NCI-H2029 (cell line): ENCODE measurements at places on chromosomes 1 and 21.
A peak's percentile ranks its signal among the peaks of the same experiment; 100 is the strongest.

DNA sequence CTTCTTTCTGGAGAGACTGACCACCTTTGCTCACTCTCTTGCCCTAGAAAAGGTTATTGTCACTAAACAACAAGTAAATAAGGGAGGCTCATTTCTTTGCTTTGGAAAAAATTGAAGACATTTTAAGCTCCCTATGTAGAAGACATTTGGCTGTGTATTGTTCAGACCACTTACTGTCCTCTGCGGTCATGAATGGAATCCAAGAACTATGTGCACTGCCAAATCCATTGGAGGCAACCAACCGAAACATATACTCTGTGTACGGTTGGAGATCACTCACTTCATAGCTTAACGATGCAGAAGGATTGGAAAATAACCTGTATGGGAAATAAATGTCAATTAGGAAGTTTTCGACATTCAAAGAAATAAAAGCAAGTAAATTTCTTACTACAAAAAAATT is 332.8 kb downstream of the KCTD3 start:
- no peak for DNase-seq

DNA sequence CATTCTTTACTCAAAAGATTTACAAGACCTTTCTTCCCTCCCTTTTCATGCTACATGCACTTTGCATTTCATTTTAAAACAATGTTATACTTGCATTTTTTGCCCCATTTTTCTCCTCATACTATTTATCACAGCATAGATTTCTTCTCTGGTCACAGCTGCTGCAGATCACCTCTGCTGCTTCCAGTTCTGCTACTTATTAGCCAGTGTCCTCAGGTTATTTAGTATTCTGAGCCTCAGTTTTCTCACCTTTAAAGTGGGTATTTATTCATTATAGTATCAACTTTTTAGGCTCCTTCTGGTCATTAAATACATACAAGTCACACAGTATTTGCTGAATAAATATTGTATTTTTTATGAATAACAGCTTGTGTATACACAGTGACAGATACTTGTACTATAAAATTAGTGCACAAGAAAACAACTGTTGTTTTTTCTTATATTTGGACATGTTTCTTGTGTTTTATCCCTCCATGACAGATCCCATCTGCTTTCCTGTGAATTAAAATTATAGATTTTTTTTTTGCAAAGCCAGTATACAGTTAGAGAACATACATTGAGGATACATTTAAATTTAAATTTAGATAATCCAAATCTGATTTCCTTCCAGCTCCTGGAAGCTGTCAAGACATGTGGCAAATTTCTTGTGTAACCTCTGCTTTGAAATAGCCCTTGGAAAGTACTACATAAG is 85.3 kb upstream of the BCL10 start:
- DNase-seq: no peak

DNA sequence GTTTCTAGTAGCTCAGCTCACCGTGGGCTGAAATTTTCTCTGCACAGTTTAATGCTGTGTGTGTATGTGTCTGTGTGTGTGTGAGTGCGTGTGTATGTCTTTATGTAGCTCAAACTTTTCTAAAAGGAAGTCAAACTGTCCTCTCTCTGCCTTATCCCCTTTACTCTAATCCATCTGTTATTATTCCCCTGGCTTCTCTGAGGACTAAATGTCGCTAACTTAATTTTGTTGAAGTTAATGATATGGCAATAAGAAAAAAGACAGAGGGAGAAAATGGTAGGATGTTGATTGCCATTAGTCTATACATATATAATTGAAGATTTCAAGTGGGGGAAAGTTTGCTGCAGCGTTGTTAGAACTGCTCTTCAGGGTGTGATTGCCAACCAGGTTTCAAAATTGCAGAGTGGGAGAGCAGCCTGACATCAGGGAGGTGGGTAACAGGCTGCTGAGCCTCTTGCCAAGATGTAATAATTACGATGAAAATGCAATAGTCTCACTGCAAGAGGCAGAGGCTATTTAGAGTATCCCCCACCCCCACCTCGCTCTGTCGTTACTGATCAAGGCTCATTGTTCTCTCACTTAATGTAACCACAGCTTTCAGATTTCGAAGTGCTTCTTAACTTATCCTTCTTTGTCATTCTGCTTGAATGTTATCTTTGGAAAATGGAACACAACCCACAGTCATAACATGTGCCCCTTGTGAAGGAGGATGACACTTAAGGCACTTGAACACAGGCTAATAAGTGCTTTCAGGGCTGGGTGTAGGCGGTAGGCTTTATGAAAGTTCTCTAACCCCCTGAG is 559.0 kb upstream of the PLXNA2 start:
- DNase-seq: no peak

GRCh38 chr1:201648066-201648906 is 109.4 kb downstream of the NAV1 start:
- DNase-seq: peak; percentile 54

DNA sequence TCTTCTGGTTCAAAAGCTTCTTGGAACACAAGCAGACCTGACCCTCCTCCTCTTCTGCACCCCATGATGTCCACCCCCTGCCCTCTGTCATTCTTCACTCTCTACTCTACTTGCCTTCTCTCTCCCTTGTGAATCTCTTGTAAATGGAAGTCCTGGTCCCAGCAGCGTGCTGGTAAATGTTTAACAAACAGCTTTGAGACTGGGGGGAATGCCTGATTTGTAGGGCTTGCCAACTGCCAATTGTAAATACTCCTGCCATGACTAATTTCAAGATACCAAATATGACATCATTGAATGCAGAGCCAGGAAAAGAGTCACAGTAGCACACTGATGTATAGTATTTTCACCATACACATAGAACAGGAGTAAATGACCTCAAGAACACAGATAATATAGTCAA is 40.9 kb upstream of the LRRN2 start:
- peak; percentile 52 for DNase-seq

GRCh38 chr1:58324558-58324957 is 222.0 kb downstream of the OMA1 start:
- no peak for DNase-seq

- DNase-seq: peak; percentile 77
These were observed 80.3 kb downstream of the SELENOF start for GRCh38 chr1:86833461-86834215.

DNA sequence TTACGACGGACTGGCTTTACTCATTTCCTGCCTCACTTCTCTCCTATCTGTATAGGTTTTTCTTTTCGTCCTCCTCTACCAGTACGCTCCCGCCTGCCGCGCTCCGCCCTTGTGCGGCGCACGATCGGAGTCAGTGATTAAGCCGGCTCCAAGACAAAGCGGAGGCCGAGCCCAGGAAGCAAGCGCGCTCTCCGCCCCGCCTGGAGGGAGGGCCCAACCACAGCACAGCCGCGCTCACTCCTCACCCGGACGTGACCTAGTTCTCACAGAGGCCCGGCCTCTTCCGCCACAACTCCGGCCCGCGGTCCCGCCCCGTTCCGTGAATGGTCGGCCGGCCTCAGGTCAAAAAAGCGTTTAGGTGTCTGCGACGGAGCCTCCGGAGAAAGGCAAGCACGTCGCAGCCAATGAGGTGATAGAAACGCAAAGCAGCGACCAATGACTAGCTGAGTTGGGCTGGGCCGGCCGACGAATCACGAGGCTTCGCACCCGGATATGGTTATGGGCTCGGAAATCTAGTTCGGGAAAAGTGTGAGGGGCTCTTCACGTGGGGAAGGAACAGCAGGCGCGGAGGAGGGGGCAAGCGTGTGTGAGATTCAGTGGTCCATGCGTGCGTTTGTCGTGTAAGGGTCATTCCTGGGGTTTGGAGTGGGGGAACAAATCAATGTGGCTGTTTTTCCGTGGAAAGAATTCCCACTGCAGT is at the start of gene METTL13:
METTL13 (plus strand) TSS at position 485 of the 700 bp plus-strand sequence. CDS start 308 bp downstream, outside the sequence.
- DNase-seq: peak; percentile 95

DNA sequence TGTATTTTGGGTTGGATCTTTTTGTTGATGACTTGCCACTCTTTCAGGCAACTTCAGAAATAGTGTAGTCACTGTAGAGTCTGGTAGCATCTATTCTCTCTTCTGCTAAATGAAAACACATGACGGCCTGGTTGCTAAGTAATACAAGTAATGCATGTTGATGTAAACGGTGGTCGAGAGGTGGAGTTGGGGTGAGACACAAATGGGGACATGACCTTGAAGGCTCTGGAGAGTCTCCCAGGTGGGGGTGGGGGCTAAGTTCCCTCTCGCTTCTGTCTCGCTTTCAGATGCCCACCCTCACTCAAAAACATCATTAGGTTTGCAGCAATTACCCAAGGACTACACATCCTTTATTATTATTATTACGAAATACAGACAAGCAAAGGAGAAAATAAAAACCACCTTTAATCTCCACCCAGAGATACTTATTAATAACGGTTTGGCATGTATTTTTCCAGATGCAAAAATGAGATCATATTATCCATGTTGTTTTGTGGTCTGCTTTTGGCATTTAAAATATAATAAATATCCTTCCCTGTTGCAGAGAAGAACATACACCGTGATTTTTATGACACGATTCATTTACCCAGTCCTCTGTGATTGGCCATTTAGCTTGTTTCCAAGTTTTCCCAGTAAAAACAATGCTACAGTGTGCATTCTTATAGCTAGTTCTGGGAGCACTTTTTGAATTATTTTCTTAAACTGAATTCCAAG is 138.1 kb downstream of the MIS18A start:
- no peak for DNase-seq

DNA sequence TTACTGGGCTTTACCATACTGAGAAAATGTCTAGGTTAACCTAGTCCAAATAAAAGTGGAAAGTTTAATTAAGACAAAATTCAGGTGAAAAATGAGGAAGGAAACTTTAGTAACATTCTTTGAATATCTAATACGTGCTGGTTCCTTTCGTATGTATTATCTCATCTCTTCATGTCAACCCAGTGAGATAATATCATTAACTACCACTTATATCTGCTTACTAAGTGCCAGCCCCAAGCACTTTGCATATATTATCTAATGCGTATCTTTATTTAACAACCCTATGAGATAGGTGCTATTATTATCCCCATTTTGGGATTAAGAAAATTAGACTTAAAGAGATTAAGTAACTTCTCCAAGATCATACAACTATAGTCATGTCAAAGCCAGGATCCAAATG is 12.5 kb upstream of the PLPP3 start:
- DNase-seq: no peak

DNA sequence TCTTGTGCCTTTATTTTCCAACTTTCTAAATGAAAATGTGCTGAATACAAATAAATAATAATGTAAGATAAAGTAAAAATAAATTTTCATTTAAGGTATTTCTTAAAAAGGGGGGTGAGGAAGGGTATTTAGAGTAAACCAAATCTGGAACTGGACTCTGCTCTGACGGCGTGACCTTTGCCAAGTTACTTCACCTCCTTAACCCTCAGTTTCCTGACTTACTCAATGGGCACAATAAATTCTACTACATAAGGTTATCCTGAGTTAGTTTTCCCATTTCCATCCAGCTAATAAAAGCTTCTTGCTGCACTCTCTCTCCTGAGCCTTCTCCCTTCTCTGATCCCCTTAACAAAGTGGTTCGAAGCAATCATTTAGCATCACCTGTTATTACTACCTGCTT is 93.9 kb downstream of the NID1 start:
- DNase-seq: no peak

DNA sequence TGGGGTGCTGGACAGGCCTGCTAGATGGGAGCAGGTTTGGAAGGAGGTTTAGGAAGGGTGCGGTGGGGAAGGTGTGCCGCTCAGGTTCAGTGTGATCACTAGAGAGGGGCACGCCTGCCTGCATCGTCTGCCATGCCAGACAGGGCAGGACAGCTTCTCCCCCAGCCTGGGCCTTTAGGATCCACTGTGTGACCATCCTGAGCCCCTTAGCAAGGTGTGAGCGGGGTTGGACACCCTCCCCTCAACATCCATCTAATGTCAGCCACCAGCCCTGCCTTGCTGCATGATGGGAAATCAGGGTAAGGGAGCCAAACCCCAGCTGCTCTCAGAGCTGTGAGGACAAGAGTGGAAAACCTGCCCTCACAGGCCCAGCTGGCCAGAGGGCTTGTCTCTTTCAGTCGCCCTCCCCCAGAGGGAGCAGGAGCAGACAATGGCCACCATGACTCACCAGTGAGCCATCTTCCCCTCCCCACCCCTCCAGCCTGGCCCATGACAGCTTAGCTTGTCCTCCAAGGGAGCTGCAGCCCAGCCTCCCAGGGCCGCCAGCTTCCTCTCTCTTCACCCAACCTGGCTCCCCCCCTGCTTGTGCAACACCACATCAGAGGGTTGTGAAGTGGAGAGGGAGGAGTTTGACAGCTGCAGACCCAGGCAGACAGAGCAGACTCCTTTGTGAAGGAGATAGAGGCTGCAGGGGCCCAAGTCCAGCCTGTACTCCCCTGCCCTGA is 37.0 kb downstream of the NUAK2 start:
- DNase-seq: peak; percentile 90

- no peak for DNase-seq
These were observed 60.1 kb upstream of the DUSP10 start for GRCh38 chr1:221801773-221802516.

DNA sequence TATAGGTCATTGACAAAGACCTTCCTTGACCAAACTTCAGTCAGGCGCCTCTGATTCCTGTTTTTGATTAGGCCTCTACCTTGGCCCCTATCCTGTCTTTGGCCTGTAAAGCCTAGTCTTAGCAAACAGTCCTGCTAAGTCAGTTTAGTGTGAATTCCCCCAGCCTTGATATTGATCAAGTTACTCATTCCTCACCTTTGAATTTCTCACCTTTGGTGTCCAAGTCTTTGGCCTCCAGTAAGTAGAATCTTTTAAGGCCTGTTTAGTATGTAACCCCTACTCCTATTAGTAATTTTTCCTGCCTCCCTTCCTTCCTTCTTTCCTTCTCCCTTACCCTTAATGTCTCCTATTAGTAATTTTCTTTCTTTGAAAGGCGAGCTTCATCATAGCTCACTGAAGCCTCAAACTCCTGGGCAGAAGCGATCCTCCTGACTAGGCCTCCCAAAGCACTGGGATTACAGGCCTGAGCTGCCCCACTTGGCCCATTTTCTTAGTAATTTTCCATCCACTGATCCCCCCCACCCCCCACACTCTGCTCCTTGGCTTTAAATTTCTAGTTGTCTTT is 13.0 kb upstream of the ZNF692 start:
- DNase-seq: no peak

GRCh38 chr1:110726755-110727154 is 52.0 kb upstream of the KCNA3 start:
- no peak for DNase-seq

- no peak for DNase-seq
These were observed 92.3 kb downstream of the KCNN3 start for GRCh38 chr1:154777781-154778180.

- DNase-seq: no peak
These were observed 650.9 kb upstream of the ADGRL2 start for GRCh38 chr1:81149649-81150325.

- no peak for DNase-seq
These were observed 36.9 kb downstream of the CDC42BPA start for GRCh38 chr1:227281371-227281770.

- peak; percentile 76 for DNase-seq
These were observed 22.0 kb downstream of the CLIC6 start for GRCh38 chr21:34690793-34691175.
